ENCODE measurements at places on chromosomes 3 and 15.

DNA sequence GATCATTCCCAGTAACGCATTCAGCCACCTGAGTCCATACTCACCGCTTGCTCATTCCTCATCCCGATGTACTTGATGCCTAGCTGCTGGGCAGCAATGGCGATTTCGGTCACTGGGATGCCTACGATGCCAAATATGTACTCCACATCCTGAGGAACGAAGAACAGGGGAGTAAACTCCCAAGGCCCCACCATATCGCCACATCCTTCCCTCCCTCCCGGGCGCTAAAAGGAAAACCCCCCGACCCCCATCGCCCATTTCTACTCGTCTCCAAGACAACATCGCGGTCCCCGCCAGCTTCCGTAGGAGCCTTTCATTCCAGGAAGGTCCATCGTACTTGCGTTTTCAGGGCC lies 347 bp downstream of the HACL1 start:
- DNase-seq = no peak

DNA sequence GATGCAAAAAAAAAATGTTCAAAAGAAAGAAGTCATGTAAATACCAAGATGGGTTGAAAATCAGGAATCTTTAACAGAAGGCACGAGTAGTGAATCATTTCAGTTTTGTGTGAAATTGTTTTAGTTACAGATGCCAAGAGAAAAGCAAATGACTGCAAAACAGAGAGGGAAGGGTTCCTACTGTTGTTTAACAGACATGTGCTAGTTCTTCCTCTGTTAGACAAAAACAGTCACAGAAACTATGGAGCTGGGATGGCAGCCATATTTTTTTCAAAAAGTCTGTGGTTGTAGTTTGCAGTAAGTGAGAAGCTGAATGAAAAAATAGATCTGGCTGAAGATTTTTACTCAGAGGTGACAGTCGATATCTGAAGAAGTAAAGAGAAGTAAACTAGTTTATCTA lies 511.9 kb downstream of the ZIC1 start:
- DNase-seq = no peak

GRCh38 chr15:40942878-40943277 lies 10.4 kb upstream of the CHAC1 start:
- no peak for DNase-seq

- DNase-seq = no peak
Measured at GRCh38 chr3:12188681-12189287, 30.1 kb upstream of the TIMP4 start.

GRCh38 chr3:48446425-48447193 lies at the start of gene ATRIP:
ATRIP (plus strand) TSS chr3:48446737; CDS start chr3:48446846, 109 bp downstream.
- DNase-seq = peak; percentile 86

DNA sequence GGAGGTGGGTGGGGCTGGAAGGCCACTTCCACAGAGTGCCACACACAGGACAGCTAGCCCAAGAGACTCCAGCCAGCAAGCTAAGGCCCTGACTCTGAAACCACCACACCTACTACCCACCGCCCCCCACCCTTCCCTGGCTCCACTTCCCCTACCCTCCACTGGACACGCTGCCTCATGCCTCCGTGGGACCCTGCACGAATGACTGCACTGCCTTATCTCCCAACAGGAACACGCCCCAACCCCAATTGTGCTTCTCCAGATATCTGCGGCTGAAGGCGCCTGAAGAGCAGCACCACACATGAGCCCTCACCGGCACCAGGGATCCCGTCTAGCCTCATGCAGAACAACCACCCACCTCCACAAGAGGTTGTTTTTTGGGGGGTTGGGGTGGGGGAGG lies 2.7 kb downstream of the LINGO1 start:
- no peak for DNase-seq

DNA sequence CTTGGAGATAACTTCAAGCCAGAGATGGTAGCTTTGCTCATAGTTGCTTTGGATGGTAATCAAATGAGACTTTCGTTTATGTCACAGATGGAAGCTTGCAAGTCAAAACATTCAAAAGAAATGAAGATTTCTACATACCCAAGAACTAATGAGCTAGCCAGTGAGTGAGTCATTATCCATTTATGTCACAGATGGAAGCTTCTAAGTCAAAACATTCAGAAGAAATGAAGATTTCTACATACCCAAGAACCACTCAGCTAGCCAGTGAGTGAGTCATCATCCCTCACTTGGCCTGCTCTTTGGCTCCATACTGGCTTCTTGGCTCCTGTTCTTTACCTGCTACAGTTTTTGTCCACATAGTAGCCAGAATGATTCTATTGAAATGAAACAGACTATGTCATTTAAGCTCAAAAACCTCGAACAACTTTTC lies 559.8 kb upstream of the CBLB start:
- no peak for DNase-seq

DNA sequence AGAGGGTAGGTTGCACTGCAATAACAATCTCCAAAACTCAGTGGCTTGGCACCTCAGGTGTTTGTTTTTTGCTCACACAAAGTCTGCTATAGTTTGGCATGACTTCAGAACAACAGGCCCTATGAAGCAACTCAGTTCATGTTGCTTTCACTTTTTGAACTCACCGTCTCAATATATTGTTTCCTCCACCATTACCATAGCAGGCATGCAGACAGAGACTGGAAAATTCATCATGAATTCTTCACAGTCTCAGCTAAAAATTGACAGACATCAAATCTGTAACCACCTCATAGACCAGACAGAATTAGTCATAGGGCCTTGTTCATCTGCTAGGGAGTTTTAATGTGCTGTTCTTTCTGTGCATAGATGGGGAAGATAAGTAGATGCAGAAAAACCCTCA lies 161.4 kb upstream of the POU1F1 start:
- DNase-seq = no peak

DNA sequence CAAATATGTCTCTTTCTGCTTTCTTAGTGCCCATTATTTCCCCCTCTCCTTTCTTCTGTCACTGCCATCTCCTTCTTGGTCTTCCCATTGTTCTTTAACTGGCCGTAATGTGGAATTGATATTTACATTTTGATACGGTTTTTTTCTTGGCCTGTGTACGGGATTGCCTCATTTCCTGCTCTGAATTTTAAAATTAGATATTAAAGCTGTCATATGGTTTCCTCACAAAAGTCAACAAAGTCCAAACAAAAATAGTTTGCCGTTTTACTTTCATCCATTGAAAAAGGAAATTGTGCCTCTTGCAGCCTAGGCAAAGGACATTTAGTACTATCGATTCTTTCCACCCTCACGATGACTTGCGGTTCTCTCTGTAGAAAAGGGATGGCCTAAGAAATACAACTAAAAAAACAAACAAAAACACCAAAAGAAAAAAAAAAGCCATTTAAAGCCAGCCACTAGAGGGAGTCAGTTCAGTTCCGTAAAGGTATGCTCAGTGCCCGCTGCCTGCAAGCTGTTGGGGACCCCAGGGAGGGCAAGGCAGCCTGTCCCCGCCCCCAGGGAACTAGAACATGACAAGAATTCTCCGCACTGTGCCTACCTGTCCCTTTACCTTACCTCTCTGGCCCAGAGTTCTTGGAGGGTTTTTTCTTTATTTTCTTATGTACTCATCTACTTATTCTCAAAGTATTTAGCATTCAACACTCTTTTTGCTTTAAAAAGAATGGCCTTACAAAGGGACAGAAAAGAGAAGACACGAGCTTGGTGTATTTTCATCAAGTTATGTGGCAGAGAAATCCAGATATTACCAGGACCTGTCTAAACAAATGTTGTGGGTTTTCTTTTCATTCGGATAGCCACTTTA lies 30.0 kb upstream of the NR2E3 start:
- peak; percentile 24 for DNase-seq

- no peak for DNase-seq
Measured at GRCh38 chr3:127720985-127721935, 48.5 kb downstream of the ABTB1 start.

DNA sequence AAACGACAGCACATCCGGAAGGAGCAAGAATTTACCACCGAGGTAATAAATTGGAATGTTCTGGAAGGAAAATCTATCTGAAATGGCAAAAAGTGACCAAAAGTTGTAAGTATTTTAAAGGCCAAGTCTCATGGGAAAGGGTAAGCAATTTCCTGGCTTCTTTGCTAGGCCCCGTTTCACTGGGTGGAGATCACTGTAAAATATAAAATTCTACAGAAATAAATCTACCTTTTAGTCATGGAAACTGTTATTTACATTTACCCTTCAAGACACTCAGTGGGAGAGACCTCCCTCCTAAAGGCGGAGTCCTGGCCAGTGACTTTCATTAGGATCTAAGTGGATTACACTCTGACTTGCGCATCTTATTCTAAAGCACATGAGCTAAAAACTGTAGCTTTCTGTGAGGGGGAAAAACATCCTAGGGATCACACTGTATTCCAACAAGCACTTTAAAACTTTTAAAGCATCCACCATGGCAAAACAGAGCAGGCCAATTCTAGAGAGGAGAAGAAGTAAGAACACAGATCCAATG lies 28.8 kb downstream of the LYZL4 start:
- DNase-seq = no peak

- DNase-seq = no peak
Measured at GRCh38 chr3:148998715-148999423, 7.5 kb downstream of the GYG1 start.

GRCh38 chr3:188712248-188712924 lies 459.4 kb upstream of the TPRG1 start:
- no peak for DNase-seq

DNA sequence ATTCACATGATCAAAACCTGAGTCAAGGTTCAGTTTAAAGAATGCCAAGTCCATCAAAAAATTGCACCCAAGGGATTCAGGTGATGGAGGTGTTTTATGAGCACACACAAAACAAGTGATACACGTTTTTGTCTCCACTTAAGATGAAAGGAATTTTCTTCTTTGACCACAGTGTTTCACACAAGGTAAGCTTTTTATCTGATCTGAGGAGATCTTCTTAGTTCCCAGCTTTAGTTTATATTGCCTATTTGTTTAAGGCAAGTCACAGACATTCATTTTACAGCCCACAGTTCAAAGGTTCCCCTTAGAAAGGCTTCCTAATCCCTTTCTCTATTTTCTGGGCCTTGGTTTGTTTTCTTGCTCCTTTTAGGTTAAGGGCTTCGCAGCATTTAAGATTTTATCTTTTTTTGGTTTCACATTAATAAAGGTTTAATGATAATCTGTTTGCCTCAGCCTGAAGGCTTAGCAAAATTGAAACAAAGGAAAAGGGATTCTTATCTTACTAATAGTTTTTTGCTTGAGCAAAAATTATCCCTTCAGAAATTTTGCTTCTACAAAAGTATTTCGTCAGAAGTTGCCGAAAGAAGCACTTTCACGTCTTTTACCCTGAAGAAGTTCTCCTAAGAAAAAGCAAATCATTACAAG lies 420.5 kb upstream of the NAALADL2 start:
- no peak for DNase-seq

- DNase-seq = no peak
Measured at GRCh38 chr15:33438396-33438795, 127.6 kb downstream of the RYR3 start.

GRCh38 chr3:13177236-13177635 lies 104.0 kb upstream of the IQSEC1 start:
- no peak for DNase-seq

GRCh38 chr3:120763601-120764000 lies 21.1 kb downstream of the GTF2E1 start:
- no peak for DNase-seq

GRCh38 chr15:50996641-50997040 lies 88.2 kb downstream of the AP4E1 start:
- no peak for DNase-seq

DNA sequence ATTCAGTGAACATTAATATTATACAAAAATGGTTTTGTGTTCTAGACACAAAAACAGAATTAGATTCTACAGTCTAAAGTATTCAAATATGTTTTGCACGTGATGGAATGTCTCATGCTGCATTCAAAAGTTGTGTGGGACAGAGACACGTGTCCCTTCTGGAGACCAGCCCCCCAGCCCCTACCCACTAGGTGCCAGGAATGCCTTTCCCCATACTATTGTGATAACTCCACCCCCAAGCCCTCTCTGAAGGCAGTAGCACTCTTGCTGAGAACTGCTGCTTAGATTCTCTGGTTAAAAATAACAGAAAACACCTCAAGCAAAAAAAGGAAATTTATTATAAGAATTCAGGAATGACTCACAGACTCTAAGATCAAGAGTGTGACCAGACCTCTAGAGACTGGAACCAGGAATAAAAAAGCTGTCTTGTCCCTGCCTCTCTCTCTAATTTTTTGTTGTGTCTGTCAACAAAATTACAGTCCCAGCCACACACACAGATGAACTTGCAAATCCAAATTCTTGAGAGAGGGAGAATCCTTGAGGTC lies 57.7 kb downstream of the PXYLP1 start:
- DNase-seq = no peak

DNA sequence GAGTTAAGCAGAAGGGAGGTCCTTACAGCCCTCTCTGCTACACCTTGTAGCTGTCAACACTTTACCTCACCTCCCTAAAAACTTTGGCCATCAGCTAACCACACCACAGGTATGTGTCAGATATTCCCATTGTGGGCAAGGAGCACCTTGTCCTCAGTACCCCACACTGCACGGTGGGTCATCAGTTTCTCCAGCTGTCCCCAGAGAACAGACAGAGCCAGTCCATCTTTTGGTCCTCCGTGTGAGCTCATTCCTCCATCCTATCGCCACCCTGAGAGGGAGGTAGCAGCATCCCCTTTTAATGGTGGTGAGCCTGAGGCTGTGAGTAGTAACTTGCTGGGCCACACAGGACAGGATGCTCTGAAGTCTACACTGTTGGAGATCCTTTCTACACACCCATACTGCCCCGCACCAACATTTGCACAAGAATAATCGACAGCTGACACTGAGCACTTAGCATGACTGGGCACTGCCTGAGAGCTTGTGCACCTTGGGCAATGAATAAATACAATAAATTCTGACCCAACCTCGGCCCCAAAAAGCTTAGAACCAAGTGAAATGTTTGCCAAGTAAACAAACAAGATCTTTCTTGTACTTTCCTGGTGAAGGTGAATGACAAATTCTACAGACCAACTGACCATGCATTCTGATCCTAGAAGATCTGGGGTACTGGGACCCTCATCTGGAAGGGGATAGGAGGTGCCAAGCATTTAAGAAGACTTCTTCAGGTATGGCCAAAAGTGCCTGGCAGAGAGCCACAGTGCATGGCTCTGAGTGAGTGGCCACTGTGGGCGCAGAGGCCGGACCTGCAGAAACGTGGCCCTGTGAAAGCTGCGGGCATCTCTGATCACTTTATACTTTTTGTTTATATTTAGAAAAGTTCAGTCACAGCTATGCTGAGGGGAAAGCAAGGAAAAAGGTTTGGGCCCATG lies 6.9 kb downstream of the CHCHD4 start:
- DNase-seq = no peak

- DNase-seq = no peak
Measured at GRCh38 chr3:97954228-97954827, 17.9 kb downstream of the RIOX2 start.

GRCh38 chr3:167874671-167875372 lies 139.3 kb downstream of the SERPINI1 start:
- DNase-seq = no peak

GRCh38 chr3:131370935-131371687 lies 10.5 kb upstream of the NUDT16 start:
- DNase-seq = no peak

- no peak for DNase-seq
Measured at GRCh38 chr15:52071570-52071969, 41.0 kb downstream of the BCL2L10 start.

GRCh38 chr3:177906126-177906511 lies 630.1 kb upstream of the KCNMB2 start:
- no peak for DNase-seq

- no peak for DNase-seq
Measured at GRCh38 chr3:64251019-64251418, 25.8 kb upstream of the PRICKLE2 start.

- no peak for DNase-seq
Measured at GRCh38 chr3:46692566-46692990, 901 bp downstream of the ALS2CL start.

- DNase-seq = no peak
Measured at GRCh38 chr15:86077070-86077469, 2.6 kb upstream of the AGBL1 start.

GRCh38 chr3:38204599-38205471 lies 39.5 kb downstream of the OXSR1 start:
- DNase-seq = no peak
